Activated T-helper 2 cell treated with anti-CD3 and anti-CD28 coated beads, Interferon-gamma antibody, Interleukin-2, Interleukin-4, amounts not matched to agents 10 μg/mL and 5 μg/mL and 100 μg/mL, durations not matched to agents 14 hours and 24 hours and 36 hours (primary cell): ENCODE measurements at places on chromosomes 16 and 17.

GRCh38 chr17:63402431-63403212 is 43.5 kb downstream of the CYB561 start:
- no peak for DNase-seq

- no peak for DNase-seq
Measured at GRCh38 chr16:66891360-66891759, 11.0 kb downstream of the PDP2 start.

DNA sequence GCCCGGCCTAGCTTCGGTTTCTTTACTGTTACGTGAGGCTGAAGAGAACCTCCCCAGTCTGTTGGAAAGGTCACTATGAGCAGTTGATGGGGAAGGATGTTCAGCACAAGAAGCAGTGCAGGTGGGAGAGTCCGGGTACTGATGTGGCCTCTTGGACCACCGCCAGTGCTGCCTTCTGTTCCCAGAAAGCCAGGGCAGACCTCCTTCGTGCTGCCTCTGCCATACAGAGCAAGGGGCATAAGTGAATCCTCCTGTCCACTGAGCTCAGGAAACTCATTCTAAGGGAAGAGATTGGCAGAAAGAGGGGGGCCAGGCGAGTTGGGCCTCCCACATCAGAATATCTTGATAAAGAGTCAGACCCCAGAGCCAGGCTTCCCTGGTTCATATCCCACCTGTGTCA is 3.7 kb downstream of the PPP4C start:
- DNase-seq: no peak

DNA sequence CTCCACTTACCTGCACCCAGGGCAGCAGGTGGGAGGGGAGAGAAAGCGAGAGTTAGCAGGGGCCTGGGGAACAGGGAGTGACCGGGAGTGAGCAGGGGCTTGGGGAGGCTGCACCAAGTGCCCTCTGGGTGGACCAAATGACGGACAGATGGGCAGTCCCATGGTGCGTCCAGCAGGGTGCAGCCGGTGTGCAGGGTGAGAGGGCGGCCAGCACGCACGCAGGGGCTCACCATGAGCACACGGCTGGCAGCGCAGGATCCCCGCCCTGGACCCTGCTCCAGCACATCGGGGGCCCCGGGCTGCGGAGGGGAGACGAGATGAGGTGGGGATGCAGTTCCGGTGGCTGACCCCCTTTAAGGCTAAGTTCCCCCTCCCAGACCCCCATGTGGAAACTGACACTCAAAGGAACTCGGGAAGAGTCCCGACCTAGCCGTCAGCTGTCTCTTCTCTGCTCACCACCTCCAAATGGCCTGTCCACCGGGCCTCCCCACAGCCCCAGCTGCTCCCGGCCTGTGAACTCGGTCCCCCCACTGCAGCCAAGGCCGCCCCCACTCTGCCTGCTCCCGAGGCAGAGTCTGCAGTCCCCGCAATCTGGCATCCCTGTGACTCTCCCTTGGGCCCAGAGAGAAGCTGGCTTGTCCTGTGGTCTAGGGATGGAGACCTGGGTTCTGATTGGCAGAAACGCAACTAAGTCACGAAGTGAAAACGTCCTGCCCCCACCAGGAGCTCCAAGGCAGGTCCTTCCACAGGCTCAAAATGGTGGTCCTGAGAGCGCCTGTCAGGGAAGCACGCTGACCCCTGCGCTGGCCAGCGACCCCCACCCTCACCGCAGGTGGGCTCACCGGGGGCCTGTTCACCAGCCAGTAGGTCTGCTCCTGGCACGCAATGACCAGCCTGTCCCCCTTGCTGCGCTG is 2.9 kb downstream of the RGS11 start:
- no peak for DNase-seq

DNA sequence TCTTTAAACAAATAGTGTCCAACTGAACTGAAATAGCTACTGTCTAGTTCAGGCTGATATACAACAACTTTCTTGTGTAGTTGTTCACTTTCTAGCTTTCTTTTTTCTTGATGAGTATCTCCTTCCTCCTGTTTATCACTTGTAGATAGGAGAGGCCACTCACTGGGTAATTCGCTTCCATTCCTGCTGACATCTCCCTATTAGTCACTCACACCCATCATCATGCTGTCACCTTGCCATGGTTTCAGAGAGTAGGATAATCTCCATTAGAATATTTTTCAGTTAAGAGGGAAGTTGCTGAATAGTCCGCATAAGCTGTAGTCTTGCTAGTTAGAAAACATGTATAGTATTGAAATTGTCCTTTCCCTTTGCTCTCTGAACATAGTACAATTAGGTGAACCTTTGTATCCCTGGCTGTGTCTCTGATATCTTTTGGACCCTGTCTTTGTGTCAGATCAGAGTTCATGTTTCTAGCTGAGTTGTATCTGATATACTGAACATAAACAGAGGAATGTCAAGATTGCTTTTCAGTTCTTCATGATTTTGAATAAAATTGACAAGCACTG is 64.4 kb upstream of the RASL10B start:
- no peak for DNase-seq

GRCh38 chr16:75445298-75445697 is 12.0 kb upstream of the CFDP1 start:
- no peak for DNase-seq

- DNase-seq: no peak
Measured at GRCh38 chr16:73179705-73180331, 131.9 kb upstream of the ZFHX3 start.

DNA sequence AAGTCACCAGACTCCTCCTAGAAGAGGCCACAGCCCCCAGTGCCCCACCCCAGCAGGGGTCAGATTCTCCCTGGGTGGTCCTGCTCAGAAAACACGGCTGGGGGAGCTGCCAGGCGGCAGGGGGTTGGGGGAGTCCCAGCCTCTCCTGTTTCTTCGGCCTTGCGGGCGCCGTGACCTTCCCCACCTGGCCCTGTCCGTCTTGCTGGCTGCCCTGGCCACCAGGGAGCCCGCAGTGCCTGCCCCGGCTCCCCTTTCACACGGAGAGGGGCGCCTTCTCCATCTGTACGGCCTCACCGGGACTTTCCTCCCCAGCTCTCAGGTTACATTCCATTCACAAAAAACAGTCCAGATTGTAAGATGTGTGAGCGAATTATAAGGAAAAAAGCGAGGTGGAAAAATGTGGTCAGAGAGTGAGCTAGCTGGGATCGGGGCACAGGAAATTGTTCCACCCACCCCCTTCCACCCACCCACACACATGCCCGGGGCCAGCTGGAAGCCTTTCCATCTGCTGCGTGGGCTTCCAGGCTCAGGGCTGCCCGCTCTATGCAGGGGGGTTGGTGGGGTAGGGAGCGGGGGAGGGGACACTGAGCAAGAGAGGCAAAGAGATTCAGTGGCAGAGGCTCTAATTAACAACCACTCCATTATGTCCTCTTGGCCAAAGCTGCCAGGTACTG is 14.6 kb upstream of the CIBAR2 start:
- no peak for DNase-seq

DNA sequence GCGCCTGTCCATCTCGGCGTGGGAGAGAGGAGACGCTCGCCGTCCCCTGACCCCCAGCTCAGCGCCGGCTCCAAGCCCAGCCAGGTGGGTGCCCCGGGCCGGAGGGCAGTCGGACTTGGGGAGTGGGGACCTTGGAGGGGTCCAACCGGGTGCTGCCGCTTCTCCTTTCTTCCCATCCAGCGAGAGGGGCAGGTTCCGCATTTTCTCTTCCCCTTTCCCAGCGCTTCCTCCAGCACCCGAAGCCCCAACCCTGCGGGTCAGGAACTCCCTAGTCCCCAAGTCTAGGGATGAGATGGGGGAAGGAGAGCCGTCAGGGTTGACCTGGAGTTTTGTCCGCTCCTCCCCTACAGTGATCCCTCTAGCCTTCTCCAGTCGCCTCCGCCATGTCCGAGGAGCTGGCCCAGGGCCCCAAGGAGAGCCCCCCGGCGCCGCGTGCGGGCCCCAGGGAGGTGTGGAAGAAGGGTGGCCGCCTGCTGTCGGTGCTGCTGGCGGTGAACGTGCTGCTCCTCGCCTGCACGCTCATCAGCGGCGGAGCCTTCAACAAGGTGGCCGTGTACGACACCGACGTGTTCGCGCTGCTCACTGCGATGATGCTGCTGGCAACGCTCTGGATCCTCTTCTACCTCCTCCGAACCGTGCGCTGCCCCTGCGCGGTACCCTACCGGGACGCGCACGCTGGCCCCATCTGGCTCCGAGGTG is at the start of gene OTOP2:
OTOP2 (plus strand) TSS at position 24 of the 699 bp plus-strand sequence; CDS start at position 384, 360 bp downstream.
- DNase-seq: no peak

- DNase-seq: no peak
Measured at GRCh38 chr16:21283521-21284289, 5.6 kb upstream of the CRYM start.

DNA sequence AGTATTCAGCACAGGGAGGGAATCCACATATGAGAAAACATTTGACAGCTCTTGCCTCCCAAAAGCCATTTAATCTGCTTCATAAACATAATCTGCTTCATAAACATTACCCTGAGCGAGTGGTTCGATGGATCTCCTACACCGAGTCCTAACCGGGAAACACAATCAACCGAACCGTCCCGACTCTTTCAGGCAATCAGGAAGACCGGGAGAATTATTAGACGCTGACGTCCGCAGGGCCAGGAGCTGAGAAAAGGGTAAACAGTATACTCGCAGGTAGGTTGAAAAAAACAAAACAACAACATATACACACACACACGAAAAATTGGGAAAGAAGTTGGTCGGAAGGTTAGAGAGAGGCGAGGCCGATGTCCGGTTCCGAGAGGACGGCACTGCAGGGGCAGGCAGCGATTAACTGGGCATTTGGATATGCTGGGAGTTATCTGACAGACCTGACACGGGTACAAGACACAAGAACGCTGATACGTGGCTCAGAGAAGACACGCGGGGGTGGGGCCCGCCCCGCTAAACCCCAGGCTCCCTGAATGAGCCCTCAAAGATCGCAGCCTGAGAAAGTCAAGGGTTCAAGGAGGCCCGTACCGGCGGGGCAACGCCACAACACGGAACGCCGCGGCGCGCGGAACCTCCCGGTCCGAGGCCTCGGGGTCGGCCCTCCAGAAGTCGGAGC is 585 bp downstream of the AP1G1 start:
- no peak for DNase-seq

GRCh38 chr17:3982541-3983017 is 18.3 kb upstream of the ATP2A3 start:
- no peak for DNase-seq

DNA sequence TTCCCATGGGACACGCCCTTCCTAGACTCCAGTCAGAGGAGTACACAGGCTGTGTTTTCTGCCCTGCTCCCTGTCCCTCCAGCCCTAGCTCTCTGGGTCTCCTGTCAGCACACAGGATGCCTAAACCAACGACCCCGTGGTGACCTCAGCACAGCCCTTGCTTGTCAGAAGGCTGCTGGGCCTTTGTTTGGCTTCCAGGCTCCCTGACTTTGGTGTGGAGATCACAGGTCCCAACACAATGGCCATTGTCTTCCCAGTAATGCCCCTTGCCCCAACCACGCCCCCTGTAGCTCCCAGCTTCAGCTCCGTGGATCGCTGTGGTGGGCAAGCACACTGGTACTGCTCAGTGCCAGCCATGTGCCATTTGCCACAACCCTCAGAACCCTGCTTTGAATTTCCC is 15.0 kb downstream of the HNF1B start:
- DNase-seq: no peak

DNA sequence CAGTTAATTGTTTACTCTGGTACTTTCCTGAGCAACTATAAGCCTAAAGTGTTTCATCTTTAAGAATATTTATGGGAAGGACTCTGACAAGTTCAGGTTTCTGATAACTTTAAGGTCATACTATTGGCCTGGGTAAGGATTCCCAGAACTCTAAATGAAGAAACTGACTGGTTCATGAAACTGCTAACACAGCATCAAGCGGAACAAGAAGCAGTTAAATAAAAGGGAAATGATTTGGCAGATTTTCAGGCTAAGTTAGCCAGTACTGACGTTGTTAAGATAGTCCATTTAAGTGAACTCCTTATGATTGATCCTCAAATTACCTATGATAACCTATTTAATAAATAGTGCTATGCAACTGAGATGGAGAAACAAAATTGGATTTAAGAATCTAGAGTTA is 101.6 kb upstream of the CES5A start:
- DNase-seq: no peak

GRCh38 chr16:81866820-81867440 is 87.8 kb downstream of the PLCG2 start:
- DNase-seq: no peak

GRCh38 chr16:72609933-72610332 is 438.0 kb upstream of the PMFBP1 start:
- DNase-seq: no peak

DNA sequence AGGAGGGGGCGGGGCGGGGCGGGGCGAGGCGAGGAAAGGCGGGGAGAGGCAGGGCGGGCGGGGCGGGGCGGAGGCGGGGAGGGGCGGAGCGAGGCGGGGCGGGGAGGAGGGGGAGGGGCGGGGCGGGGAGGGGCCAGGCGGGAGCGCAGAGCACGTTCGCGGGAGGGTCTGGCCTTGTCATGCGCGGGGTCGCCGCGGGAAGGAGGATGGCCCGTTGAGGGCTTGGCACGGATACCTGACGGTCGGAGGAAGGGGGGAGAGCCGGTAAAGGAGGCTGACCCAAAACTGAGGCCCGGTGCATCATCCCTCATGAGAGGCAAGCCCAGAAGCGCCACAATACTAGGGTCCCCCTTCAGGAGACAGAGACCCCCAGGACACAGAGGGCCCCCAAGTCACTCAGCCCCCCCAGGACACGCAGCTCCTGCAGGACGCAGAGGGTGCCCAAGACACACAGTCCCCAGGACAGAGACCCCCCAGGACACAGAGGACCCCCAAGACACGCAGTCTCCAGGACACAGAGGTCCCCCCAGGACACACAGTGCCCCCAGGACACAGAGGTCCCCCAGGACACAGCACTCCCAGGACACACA is 593 bp upstream of the WDR45B start:
- peak; percentile 42 for DNase-seq

DNA sequence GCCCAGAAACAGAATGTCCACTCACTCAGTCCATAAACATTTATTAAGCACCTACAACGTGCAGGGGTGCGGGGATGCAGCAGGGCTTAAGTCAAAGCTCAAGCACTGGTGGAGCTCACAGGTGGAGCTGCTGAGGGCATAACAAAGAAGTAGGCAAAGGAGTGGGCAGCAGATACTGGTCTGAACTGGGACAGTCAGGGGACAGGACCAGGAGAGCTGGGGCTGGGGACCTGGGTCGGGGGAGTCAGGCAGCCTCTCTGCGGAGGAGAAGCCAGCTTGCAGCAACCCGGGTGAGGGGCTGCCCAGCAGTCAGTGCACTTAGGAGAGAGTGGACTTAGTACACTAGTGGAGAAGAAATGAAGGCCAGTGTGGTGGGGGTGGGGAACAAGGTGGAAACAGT is 10.0 kb upstream of the TNFRSF13B start:
- no peak for DNase-seq

DNA sequence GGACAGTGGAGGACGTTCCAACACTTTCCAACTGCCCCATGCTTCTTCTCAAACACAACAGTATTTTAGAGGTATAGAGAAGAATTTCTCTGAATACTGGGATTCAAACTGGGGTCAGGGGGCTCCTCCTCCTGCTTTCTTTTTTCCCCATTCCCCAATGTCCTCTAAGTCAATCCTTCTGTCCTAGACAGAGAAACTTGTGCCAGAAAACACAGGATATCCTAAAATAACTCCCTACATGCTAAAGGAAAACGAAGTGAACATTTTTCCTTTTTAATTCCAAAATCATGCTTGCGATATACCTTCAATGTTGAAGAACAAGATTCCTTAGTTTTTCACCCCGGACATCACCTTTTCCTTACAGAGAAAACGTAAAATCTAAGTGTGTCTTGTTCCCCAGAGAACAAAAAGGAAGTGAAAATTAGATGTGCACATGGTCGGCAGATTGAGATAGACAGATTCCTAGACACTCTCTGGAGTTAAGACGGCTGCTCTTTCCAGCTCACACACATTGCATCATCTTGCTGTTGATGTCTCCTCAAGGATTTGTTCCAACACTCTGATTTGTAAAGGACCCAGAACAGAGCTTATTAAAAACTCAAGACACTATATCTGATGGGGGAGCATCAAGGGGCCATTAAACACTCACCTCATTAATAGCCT is 228.2 kb downstream of the GRIN2A start:
- DNase-seq: no peak
